ENCODE measurements at places on chromosomes 13 and 19.

- DNase-seq: peak; percentile 32
These were observed 36.4 kb downstream of the TEX26 start for GRCh38 chr13:30968846-30969245.

- DNase-seq: no peak
These were observed 1.6 kb upstream of the POU4F1 start for GRCh38 chr13:78604782-78605611.

GRCh38 chr19:3389876-3390371 lies 23.5 kb downstream of the NFIC start:
- DNase-seq: no peak

- DNase-seq: no peak
These were observed 380.8 kb downstream of the FOXO1 start for GRCh38 chr13:40285634-40286033.

DNA sequence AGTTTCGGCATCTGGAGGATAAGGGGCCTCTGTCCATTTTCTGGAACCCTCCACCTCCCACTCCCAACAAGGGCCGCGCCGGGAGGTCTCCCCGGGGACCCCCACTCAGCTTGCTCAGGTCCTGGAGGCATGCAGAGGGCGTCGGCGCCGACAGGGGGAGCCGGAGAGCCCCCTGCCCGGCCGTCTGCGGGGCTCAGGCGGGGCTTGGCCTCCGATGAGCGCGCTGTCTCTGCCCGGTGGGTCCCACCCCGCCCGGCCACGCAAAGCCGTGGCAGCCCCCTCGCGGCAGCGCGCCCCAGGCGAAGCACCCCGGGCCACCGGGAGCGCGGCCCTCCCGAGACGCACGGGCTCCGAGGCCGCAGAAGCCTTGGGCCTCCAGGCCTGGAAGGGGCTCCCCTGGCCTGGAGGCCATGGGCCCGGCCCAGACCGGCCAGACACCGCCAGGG lies 149.7 kb upstream of the ZNF536 start:
- no peak for DNase-seq

GRCh38 chr19:48455171-48455907 lies at the start of gene KCNJ14:
Gene KCNJ14 (plus strand): TSS chr19:48455574. CDS start chr19:48461725, 6,151 bp downstream.
- no peak for DNase-seq

- no peak for DNase-seq
These were observed 496.9 kb downstream of the KCTD12 start for GRCh38 chr13:76389321-76389720.

- DNase-seq: no peak
These were observed 37.5 kb downstream of the C13orf46 start for GRCh38 chr13:113936166-113936965.

- DNase-seq: no peak
These were observed 283.2 kb upstream of the SLC10A2 start for GRCh38 chr13:103349211-103349980.

GRCh38 chr19:43784241-43784980 lies 3.6 kb upstream of the KCNN4 start:
- peak; percentile 34 for DNase-seq

DNA sequence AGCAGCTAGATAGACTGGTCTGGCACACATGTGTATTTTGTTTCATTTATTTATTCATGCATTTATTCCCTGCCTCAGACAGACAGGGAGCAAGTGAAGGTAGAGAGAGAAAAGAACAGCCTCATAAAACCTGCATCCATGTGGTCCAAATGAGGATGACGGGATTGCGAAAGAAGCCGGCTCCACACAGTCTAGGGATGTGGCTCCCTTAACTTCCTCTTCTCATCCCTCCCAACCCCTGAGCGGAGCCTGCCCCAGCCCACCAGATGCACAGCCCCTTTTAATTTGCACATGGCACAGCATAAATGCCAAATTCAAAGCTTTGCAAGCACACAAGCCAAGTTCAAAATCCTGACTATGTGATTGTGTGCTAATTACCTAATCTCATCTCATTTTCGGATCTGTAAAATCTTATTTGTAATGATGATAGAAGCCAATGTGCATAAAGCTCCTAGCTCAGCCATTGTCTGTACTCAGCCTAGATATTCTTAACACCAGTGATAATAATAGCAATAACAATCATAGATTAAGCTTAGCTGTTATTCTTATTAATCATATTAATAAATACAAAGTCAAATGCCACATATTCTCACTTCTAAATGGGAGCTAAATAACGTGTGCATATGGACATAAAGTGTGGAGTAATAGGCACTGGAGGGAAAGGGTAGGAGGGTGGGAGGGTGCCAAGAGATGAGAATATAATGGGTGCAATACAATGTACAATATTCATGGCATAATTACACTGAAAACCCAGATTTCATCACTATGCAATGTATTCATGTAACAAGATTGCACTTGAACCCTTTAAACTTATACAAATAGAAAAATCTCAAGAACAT lies 156.3 kb downstream of the DCT start:
- DNase-seq: no peak

- DNase-seq: no peak
These were observed 4.5 kb upstream of the TSPAN16 start for GRCh38 chr19:11291415-11291814.

DNA sequence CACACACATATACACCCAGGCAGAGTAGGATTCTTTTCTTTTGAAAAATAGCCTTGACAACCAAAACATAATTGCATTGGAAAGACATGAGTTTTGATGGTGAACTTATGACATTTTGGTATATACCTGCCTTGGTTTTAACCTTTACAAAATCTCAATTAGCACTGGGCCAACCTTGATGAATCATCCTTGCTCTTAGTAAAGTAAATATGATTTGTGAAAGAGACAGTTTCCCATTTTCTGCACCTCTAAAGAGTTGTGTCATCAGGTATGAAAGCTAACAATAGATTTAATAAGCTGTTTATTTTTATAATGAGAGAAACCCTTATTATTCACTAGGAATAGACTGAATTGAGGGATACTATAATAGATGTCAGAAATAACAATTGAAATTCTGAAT lies 15.7 kb upstream of the ENOX1 start:
- DNase-seq: no peak

- no peak for DNase-seq
These were observed 5.9 kb upstream of the ATP4A start for GRCh38 chr19:35569281-35569781.

DNA sequence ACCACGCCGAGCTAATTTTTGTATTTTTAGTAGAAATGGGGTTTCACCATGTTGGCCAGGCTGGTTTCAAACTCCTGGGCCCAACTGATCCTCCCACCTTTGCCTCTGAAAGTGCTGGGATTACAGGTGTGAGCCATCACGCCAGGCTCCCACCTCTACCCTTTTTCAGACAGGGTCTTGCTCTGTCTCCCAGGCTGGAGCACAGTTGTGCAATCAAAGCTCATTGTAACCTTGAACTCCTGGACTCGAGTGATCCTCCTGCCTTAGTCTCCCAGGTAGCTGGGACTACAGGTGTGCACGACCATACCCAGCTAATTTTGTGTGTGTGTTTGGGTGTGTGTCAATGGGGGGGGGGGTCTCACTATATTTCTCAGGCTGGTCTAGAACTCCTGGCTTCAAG lies 1.7 kb downstream of the RASGRP4 start:
- DNase-seq: no peak

DNA sequence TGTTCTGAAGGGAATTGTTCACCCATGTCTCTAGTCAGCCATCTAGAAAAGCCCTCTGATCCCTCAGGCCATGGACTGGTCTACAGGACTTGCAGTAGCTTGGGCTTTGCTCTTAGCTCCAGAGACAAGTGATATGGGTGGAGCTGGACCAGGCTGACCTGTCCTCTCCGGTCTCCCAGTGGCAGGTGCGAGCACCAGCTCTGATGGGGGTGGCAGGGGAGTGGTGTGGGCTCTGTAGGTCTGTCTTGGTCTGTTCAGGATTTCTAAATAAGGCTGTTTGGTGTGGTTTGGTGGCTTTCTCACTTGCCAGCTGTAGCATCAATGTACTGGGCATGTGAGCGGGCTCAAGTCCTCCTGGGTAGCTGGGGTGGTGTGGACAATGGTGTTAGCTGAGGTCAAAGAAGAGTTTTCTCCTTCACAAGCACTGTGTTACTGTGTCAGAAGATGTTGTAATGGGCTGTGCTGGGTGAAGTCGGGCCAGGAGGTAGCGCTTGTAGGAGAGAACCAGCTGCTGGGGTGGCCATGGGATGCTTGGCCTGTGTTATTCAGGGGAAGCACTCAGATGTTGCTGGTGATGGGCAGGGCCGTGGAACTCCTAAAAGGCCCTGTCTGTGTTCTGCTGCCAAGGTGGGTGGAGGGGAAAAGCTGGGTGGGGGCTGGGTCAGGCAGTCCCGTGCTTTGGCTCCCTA lies 16.9 kb downstream of the GPC6 start:
- no peak for DNase-seq

DNA sequence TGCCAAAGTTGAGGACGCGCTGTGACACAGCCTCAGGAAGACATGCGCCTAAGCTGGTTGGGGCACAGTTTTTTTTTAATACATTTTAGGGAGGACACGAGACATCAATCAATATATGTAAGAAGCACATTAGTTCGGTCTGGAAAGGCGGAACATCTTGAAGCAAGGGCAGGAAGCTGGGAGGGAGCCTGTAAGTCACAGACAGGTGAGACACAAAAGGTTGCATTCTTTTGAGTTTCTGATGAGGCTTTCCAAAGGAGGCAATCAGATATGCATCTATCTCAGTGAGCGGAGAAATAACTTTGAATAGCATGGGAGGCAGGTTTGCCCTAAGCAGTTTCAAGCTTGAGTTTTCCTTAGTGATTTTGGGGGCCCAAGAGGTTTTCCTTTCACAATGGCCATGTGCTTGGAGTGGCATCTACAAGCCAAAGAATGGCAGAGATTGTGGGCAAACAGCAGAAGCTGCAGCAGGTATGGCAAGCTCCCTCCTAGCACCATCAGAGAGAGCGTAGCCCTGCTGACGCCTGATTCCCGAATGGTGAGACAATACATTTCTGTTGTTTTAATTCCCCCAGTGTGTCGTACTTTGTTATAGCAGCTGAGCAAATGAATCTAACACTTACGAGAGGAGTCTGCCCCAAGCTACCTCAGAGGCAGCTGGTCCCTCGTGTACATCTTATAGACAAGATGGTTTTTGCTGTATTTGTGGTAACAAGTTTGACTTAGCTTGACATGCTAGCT lies 99.5 kb upstream of the TMTC4 start:
- DNase-seq: no peak

GRCh38 chr13:46521921-46522747 lies 30.8 kb upstream of the LRCH1 start:
- no peak for DNase-seq

DNA sequence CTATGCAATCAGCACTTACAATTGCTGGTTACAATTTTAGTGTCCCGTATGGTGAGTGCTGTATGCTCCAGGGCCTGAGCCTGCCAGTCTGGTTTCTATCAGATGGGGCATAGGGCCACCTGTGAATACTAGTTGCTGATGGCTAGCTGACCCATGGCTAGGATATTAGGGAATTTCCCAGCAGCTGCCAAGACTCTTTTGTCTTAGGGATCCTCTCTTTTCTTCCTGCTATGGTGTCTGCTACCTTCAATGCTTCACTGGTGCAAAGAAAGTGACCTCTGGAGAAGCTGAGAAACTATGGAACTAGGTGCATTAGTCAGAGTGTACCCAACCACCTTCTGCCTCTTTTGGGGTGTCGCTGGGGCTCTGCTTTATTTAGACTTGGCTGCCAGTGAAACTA lies 11.6 kb downstream of the CCDC169 start:
- DNase-seq: no peak

- no peak for DNase-seq
These were observed 15.0 kb downstream of the POLR1D start for GRCh38 chr13:27636589-27637288.

DNA sequence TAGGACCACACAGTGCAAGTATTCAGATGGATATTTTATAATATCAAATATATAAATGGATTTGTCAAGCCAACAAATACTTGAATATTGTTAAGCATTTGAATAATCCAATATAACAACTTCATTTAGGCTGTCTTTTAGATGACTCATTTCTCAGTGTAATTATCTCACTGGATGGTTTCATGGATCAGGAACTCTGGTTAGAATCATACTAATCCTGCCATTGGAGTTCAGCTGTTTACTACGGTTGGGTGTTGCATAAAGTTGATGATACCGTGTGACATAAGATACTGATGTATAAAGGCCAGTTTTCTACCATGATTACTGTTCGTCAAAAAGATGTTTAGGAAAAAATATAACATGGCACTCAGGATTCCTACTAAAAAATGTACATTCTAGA lies 196.3 kb downstream of the TSHZ3 start:
- no peak for DNase-seq

DNA sequence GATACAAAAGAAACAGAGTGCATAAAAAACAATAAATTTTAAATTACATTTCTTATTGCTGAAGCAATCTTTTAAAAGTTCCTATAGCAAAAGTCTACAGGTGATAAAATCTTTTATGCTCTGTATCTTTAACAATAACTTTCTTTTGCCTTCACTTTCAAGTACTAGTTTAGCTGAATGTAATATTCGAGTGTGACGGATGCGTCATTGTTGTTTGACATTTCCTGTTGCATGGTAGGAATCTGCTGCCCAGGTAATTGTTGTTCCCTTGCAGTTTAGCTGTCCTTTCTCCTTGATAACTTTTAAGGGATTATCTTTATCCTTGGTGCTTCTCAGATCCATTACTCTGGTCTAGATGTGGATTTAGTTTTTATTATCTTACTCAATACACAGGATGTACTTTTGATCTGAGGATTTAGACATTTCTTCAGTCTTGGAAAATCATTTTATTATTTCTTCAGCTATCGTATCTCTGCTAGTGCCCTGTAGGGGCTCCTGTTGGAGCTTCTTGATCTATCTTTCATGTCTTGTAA lies 2.1 kb upstream of the CPB2 start:
- DNase-seq: no peak

DNA sequence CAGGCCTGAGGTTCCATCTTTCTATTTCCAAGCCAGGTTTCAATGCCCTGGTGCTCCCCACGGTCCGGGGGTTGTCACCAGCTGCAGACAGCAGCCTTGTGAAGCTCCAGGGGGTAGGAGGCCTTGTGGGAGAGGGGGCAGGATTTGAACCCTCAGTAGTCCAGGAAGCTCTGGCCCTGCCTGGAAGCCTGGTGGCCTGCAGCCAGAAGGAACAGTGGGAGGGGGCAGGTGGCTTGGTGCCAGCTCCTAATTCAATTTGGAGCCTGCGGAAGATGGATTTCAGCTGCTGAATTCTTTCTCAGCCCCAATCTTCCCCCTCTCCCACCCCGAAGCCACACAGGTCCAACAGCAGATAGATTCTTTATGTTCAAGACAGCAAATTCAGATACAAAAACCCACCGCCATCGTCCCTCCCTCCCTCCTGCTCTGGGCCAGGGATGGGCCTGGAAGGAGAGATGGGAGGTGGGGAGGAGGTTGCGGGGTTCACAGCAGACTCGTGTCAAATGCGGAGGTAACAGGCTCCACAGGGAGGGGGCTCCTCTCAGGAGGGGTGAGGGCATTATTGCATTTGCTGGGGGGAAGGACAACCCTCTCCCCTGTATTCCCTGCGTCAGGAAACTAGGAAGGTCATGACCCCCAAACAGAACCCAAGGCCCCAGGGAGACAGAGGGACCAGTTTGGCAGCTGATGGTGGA lies 2.4 kb upstream of the PTGER1 start:
- no peak for DNase-seq

- no peak for DNase-seq
These were observed 355.2 kb downstream of the MTUS2 start for GRCh38 chr13:29175250-29175873.

GRCh38 chr19:34041925-34042521 lies 130.3 kb upstream of the LSM14A start:
- DNase-seq: peak; percentile 24

- DNase-seq: no peak
These were observed 279.1 kb upstream of the ATXN8OS start for GRCh38 chr13:69828527-69828926.

- DNase-seq: no peak
These were observed 242.1 kb downstream of the FGF9 start for GRCh38 chr13:21913010-21913409.

GRCh38 chr13:30829145-30829832 lies 76.8 kb upstream of the MEDAG start:
- no peak for DNase-seq

- DNase-seq: no peak
These were observed 2.1 kb downstream of the PPP2R1A start for GRCh38 chr19:52191951-52192350.

Measured in AG09309 (cell line).